ENCODE measurements at places on chromosomes 5 and 9.

DNA sequence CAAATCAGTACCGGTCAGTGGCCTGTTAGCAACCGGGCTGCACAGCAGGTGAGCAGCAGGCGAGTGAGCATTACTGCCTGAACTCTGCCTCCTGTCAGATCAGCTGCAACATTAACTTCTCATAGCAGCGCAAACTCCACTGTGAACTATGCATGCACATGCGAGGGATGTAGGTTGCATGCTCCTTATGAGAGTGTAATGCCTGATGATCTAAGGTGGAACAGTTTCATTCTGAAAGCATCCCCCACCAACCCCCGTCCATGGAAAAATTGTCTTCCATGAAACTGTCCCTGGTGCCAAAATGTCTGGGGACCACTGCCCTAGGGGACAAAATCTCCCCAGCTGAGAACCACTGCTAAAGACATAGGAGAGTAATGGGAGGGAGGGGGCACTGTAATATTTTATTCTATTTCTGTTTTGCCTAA lies 51.1 kb downstream of the P4HA2 start:
- DNase-seq: no peak

- no peak for DNase-seq
These were observed 176.3 kb downstream of the C9orf152 start for GRCh38 chr9:110031511-110032173.

DNA sequence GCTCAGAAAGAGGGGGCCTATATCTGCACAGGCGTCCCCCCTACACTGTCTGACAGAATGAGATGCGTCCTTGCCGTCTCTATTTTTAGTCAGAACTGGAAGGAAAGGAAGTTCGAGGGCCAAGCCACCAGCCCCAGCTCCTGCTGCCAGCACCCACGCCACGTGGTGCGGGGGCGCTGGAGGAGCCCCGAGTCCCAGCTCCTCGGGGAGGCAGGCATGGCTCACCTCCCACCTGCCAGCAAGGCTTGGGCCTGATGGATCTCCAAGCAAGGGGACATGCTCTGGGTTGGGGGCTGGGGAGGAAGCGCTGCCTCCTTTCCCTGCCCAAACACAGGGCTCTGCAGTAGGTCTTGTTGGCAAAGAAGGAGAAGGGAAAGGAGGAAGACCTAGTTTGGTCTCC lies 80.3 kb upstream of the ARAP3 start:
- no peak for DNase-seq

DNA sequence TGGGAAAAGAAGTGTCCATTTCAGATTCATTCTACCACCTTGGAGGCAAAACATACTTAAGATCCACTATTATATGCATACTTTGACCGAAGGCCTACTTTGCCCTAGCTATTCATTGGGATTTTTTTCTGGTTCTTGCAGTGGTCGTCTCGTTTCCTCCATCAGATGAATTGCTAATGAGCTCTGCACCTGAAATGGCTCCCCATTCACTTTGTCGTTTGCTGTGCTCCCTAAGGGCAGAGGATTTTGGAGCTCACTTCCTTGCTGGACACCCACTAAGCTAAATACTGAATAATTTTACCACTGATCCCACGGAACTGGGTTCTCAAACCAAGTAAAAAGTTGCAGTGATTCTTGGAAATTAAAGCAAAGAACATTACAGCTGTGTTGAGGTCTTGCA lies 1.9 kb downstream of the KDM3B start:
- no peak for DNase-seq

GRCh38 chr5:92527311-92528078 lies 1053.5 kb downstream of the NR2F1-AS1 start:
- no peak for DNase-seq

DNA sequence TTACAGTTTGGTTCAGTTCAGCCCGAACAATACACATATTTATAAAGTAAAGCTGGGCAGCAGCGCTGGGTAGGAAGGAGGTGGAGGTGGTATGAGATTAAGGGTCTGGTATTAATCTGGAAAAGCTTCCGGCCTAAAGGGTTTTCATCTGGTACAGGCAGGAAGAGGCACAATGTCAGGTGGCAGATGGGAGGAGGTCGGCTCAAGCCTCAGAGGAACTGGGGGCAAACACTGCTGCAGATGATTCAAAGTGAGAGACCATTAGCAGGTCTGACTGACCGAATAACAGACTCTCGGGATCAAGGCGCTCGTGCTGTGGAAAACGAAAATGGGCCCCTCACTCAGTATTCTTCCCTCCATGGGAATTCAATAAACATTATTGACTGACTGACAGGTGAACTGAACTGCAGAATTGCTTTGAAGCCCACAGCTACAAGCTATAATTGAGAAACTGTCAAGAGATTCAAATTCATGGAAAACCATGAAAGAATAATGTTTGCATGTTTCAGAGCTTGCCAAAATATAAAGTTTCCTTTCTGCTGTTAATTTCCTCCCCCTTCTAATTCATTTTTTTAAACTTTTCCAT lies 75.3 kb downstream of the TMEM167A start:
- DNase-seq: no peak

DNA sequence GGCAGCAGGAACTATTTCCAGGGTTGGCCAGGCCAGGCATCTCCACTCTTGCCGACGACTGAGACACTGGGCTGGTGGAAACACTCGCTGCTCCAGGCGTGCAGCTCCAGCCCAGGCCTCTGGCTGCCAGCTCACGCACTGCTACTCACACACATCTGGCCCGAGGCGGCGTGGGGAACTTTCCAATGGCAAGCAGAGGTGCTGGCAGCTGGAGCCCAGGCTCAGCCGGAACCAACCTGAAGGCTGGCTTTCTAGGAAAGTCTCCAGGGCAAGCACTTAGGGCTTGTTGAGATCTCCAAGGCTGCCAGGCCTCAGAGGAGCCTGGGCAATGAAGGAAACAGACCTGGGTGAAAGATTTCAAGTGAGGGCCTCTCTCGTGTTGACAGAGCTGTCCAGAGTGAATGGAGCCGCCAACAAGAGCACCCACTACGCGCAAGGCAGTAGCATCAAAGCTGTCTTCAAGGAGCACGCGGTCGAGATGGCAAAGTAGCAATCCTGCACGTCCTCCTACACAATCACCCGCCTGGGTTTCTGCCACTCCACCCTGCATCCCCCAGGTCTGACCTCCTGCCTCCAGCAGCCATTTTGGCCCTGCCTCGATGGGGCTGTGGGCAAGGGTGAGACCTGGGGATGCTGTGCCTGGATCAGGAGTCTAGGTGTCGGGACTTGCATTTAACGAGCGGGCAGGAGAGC lies 14.4 kb downstream of the SH3PXD2B start:
- peak; percentile 45 for DNase-seq

GRCh38 chr5:105501315-105501714 lies 1938.7 kb upstream of the NUDT12 start:
- no peak for DNase-seq

DNA sequence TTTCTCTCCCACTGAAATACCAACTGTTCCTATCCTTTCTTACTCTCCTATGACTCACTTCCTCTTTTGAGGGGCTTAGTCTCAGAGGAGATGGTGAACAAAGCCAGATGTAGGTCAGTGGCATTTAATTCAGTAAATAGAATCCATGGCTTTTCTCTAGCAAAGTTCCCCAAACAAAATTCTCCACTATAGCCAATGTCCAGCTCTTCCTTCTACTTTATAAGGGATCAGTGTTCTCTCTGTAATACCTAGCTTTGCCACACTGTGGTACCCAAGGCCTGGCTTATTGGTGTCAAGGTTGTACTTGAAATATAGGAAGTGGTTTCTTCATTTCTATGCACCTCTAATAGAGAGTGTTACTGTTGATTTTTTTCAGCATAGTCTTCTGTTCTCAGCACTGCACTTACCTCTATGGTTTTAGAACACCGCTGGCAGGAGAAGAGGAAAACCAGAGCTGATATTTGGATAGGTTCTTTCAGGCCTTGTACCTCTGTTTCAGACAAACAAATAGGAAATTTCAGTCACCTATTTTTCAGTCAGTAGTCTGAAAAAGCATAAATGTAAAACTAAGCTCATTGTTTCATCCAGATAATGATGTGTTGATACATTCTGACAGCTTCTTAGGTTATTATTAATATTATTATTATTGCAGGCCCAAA lies 40.6 kb upstream of the ITGA2 start:
- peak; percentile 86 for DNase-seq

DNA sequence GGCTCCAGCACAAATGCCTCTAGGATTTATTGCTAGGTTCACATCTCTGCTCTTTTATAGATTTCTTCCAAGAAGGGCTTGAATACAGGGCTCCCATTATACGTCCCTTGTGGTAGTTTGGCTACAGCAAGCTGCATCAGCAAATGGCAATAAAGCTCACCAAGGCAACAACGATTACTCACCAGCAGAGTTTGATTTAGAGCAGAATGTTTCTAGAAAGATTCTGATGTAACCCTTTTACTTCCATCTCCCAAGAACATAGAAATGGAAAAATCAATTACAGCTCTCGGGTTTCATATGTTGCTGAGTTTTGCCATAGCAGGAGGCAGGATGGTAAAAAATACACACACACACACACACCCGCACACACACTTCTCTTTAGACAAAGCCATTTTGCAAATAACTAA lies 124.2 kb upstream of the TNPO1 start:
- peak; percentile 52 for DNase-seq

GRCh38 chr5:124973661-124974060 lies 227.2 kb upstream of the ZNF608 start:
- DNase-seq: no peak

- no peak for DNase-seq
These were observed 125.5 kb downstream of the DIRAS2 start for GRCh38 chr9:90517103-90517502.

DNA sequence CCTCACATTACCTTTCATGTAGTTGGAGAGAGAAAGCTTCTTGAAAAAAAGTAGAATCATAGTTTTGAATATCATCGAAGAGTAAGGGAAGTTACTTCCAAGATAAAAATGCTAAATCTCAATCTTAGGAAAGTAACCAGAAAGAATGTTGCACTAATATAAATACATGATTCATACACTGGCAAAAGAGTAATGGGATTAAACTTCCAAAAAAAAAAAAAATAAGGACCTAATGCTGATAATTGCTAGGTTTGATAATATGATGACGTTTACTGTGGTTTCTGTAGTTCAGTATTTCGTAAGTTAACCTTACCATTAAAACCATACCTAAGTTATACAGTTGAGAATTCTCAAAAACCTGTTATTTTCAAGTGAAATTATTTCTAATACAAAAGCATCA lies 573.8 kb upstream of the CDH9 start:
- DNase-seq: no peak

DNA sequence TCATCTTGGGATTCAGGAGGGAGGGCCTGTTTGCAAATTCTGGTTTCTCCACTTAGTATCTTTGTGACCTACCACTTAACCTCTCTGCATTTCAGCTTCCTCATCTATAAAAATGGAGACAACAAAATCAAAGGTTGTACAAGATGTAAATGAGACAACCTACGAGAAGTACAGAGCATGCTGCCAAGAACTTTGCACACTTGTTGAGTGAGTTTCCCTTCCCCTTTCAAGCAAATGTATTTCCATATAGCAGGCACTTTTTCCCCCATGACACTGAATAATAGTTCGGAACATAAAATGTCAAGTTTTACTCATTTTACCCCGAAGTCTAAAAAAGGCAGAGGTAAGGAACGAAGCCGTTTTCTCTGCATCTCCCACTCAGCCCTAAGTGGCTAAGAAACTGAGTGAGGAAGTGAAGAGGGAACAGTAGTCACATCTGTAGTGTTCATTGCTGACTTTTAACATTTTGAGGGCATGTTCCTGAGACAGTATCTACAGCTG lies 159.0 kb downstream of the TLE1 start:
- no peak for DNase-seq

DNA sequence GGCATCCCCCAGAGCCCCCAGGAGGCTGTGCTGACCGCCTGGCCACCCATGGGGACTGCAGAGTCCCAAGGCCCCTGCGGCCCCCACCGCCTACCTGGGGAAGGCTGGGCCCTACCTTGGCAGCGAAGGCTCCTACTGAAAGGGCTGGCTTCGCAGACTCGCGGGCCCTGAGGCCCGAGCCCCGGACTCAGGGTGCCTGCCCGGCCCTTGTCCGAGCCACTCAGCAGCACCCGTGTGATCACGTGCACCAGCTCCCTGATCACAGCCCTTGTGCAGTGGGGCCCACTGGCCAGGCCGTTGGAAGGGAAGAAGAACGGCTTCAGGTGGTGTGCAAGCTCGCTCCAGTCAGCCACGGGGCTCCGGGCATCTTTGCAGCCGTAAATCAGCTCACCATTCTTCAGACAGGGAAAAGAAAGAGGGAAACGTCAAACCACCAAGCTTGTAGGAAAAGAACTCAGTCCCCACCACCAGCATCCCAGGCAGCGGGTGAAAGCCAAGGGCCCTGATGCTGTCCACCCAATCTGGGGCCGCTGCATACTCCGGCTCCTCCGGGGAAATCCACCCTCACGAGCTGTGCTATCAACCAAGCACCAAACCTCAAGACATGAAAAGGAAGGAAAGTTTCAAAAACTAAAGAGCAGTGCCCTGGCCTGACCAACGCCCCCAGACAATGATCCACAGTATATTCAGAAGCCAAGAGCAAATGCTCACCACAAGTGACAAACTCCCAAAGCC lies 31.9 kb downstream of the IPPK start:
- no peak for DNase-seq

DNA sequence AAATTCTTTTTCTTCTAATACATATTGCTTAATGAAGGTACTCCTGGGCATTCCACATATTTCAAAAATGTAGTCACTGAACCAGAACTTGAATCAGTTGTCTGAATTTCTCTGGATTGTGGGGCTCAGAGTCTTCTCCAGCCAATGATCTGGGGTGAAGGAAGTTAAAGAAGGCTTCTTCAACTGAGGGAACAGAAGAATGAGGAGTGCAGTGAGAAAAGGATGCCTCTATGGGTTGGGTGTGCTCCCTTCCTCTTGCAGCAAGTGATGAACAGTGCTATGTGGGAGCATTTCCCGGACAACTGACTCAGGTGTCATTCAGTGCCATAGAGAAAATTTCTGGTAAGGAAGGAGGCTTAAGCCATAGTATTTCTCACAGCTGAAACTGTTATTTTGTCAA lies 7.9 kb downstream of the LNPEP start:
- no peak for DNase-seq

GRCh38 chr9:70285246-70285645 lies 26.5 kb downstream of the SMC5 start:
- DNase-seq: no peak

- DNase-seq: no peak
These were observed 255.5 kb downstream of the PBX3 start for GRCh38 chr9:126002476-126003350.

GRCh38 chr5:160835818-160836528 lies 16.0 kb downstream of the ATP10B start:
- DNase-seq: no peak

- no peak for DNase-seq
These were observed 62.1 kb upstream of the FANCC start for GRCh38 chr9:95379630-95380029.

All from Ammon's horn (tissue), 1 donor.